Cerebellar cortex (tissue), 1 donor: ENCODE measurements at places on chromosomes 11 and 22.

DNA sequence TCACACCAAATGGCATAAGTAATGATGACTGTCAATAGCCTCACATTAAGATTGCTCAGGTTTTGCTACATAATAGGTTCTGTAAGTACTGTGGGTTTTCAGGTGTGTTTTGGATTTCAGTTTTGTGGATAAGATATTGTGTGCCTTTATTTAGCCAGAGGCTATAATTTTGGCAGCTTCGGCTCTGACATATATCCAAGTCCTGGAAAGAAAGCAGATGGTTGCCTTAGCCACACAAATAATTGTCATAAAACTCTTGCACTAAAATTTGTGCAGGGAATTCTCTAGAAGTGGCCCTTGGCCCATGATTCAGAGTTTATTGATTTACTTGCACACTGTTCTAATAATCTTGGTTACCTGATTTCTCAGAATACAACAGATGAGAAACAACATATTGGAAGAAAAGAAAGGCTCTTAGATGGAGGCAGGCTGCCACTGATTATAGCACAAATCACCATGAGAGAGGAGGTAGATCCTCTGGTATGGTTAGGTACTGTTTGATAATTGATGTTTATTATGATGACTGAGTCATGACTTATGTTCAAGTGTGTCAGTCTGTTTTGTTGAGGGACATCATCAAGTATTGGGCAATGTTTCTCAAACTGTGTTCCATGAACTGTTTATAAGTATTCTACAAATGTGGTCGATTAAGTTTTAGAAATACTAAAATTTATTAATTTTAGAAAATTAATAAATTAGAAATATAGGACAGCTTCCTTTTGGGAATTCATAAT is 9.6 kb downstream of the REXO2 start:
- DNase-seq, result peak; percentile 83

DNA sequence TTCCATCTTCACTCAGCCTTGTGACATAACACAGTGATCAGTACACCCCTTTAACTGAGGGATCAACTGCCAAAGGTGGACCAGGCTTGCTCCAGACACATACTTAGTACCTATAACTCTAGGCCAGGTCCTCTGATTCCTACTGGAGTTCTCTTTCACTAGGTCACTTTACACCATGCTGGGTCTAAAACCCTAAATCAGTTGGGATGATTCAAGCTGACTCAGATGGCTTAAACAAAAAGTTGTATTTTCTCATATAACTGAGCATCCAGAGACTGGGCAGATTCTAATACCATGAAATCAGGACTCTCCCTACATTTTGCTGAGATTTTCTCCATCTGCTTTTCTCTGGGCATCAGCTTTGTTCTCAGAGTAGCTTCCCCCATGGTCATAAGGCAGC is 26.0 kb upstream of the FLI1 start:
- DNase-seq, result no peak

DNA sequence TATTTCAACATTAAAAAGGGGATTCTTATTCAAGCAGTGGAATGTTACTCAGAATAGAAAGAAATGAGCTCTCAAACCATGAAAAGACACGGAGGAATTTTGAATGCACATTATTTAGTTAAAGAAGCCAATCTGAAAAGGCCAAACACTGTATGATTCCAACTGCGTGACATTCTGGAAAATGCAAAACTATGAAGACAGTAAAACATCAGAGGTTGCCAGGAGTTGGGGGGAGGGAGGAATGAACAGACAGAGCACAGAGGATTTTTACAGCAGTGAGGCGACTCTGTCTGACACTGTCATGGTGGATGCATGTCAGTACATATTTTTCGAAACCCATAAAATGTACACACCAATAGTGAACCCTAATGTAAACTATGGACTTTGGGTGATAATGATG is 22.9 kb upstream of the THY1 start:
- DNase-seq, result no peak

GRCh38 chr11:10490398-10491241 is 35.6 kb downstream of the AMPD3 start:
- peak; percentile 20 for DNase-seq

DNA sequence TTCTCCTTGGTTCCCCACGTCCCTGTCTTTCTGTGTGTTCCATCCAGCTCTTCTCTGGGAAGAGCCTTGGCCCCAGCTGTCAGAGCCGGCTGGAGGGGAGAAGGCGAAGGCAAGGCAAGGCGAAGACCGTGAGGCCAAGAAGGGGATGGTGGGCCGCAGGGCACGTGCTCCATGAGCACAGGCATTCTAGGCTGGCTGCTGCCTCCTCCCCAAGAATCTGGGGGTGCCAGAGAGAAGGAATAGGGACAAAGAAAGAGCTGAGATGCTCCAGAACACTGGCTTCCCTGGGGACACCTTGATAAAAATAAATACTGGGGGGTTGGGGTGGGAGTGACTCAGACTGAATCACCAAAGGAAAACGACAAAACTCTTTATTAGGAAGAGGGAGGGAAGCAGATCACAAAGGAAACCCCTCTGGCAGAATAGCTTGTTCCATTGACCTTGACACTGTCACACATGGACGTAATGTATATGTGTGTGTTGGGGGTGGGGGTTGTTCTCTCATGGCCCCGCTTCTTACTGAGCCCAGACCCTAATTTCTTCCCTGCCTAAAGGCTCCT is 52.5 kb downstream of the NECTIN1 start:
- no peak for DNase-seq

DNA sequence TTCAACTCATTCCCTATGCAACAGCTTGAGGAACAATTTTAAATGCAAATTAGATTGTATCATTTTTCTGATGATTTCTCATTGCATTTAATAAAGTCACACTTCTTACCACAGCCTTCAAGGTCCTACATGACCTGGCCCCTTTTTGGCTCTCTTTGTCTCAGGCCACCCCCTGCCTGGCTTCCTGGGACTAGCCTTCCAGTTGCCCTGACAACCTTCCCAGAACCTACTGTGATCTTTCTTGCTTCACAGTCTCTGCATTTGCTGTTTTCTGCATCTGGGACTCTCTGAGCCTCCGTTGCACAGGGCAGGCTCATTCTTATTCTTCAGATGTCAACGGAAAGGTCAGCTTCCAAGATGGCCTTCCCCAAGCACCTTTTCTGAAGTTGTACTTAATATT is 12.9 kb downstream of the APLNR start:
- DNase-seq, result no peak

DNA sequence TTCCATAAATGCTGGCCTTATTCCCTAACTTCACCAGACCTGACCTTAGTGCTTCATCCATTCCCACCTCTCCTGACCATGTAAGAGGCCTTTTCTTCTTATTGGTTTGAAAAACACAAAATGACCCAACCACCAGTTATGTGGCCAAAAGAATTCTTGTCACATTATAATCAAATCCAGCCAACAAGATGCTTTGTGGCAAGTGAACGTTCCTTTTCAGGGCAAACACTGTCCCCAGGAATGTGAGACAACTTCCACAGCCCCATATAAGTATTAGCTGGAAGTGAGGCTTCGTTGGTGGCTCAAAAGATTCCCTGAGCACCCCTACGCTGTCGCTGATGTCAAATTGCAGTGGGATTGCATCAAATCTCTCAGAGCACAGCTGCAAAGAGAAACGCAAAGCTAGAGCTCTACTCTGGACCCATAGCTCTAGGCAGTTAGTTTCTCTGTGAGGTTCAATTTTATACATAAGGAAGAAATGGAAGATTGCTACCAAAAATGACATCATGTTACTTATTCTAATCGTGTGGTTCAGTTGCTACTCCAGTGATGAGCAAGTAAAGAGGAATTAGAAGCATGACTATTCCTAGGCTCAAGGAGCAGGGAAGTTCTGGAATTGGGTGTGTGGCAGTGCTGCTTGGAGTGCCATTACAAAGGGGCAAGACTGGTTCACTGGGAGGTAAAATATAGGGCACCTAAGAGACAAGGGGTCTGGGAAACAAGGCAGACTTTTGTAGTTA is 26.1 kb downstream of the GLYATL1 start:
- no peak for DNase-seq

- DNase-seq, result peak; percentile 91
Measured at GRCh38 chr22:50459496-50460140, 15.2 kb downstream of the SBF1 start.

DNA sequence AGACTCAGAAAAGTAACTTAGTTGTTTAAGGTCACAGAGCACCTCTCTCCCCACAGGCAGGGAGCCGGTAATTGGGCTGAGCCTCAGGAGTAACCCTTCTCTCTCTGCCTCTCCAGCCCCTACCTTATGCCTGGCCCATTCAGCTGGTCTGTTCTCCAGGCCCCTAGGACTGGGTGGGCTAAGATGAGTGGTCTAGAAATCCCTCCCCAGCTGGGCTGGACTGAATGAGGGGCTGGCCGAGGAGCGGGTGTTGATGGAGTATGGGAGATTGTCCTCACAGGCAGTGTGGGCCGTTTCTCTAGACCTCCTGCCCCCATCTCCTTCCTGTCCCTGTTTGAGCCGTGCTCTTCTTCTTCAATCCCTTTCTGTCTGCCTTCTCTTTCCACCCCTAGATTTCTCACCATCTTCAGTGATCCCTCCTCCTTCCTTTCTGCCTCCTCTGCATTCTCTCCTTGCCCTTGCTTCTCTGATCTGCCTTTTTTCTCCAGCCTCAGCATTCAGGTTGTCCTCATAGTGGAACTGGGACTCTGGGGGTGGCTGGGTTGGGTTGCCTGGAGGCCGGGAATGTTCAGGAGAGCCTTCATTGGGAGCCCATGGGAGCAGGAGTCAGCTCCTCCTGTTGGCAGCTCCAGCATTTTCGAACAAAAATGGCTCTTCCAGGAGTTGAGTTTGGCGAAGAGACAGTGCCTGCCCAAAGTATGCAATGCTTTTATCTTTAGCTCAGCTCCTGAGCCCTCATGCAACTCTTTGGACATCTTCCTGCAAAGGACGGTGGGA is 7.6 kb downstream of the ST3GAL4 start:
- no peak for DNase-seq

GRCh38 chr22:45911601-45912271 is 65.2 kb downstream of the WNT7B start:
- no peak for DNase-seq

DNA sequence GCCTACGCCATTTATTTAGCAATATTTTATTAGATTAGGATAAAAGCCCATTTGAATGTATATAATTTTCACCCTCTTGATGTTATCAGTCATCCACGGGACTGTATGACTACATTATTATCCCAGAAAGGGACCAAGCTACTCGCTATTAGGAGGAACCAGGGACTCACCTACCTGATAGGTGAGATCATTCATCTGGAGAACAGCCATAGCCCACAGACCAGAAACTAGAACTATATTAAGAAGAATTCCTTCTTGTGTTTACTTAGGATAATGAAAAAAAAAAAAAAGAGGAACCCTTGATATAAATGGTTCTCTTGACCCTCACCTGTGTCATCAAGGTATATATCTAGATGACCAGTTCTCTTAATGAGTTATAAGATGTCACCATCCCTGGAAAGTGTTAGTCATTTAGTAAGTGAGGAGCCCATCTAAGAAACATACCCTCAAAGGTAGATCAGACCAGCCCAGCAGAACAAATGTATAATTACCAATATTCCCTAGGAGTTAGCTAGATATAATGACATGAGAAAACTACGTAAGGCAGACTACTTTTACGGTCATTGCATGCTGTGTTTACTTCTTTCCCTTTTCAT is 8.0 kb downstream of the SIK3 start:
- DNase-seq, result no peak

GRCh38 chr11:10655943-10656576 is 37.5 kb downstream of the IRAG1 start:
- DNase-seq, result no peak

DNA sequence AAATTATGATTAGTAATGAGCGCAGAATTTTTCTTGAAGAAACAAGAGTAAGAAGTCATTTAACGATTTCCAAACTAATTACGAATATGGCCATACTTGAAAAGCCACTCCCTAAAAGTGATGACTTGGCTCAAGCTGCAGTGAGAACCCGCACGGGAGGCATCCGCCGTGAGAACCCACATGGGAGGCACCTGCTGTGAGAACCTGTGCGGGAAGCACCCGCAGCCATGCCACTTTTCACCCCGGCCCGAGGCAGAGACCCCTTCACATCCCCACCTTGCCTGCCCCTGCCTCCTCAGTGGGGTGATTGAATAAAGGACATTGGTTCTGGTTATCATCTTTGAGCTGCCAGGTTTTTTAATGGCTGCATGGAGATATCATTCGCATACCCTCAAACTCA is 89.7 kb downstream of the BRD1 start:
- no peak for DNase-seq

DNA sequence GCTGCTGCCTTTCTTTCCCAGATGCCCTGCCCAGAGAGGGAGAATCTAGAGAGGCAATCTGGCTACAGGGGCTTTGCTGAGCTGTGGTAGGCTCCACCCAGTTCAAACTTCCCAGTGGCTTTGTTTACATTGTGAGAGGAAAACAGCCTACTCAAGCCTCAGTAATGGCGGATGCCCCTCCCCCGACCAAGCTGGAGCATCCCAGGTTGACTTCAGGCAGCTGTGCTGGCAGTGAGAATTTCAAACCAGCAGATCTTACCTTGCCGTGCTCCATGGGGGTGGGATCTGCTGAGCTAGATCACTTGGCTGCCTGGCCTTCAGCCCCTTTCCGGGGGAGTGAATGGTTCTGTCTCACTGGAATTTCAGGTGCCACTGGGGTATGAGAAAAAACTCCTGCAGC is 12.2 kb downstream of the BDNF start:
- DNase-seq, result no peak

GRCh38 chr22:23080613-23081290 is 10.4 kb downstream of the GNAZ start:
- no peak for DNase-seq

GRCh38 chr22:45072322-45072903 is 62.6 kb upstream of the PHF21B start:
- DNase-seq, result no peak

GRCh38 chr11:46541593-46542371 is 52.0 kb downstream of the AMBRA1 start:
- peak; percentile 77 for DNase-seq

DNA sequence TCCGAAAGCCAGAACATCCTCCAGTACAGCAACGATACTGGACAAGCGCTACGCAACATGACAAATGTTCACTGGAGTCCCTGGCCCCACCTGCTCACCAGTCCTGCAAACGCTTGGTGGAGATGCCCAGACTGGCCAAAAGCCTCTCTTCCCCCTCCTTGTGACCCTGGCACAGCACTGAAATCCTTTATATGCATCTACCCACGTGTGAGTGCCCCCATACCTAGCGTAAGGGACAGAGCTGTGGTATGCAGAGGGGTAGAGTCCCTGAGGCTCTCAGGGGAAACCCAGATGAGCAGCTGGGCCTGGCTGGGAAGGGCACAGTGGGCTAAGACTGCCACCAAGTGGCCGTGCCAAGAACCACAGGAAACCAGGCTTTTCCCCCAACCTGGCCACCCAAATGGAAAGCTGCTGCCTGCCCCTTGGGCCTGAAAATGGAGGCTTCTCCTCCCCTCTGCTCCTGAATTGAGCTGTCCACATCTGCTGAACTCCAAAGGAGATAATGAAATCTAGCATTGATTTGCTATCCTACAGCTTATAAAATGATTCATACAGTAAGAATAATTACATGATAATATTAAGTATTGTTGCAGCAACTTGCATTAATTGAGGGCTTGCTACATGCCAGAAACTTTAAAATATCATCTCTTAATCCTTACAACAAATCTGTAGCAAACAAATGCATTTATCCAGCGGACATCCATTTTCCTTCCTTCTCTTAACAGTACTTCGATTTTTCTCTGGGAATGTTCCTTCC is 24.8 kb upstream of the TTC12 start:
- peak; percentile 68 for DNase-seq
